Type B pancreatic cell (in vitro differentiated cells): ENCODE measurements at places on chromosomes 2 and 18. TPM values are rescaled to one million over a fixed set of nuclear protein-coding genes. Genes with fewer than 3 reads are reported as not detected.
A peak's percentile ranks its signal among the peaks of the same experiment; 100 is the strongest.

GRCh38 chr2:199940373-199940772, 14.9 kb downstream of the TYW5 start:
- no peak for DNase-seq

DNA sequence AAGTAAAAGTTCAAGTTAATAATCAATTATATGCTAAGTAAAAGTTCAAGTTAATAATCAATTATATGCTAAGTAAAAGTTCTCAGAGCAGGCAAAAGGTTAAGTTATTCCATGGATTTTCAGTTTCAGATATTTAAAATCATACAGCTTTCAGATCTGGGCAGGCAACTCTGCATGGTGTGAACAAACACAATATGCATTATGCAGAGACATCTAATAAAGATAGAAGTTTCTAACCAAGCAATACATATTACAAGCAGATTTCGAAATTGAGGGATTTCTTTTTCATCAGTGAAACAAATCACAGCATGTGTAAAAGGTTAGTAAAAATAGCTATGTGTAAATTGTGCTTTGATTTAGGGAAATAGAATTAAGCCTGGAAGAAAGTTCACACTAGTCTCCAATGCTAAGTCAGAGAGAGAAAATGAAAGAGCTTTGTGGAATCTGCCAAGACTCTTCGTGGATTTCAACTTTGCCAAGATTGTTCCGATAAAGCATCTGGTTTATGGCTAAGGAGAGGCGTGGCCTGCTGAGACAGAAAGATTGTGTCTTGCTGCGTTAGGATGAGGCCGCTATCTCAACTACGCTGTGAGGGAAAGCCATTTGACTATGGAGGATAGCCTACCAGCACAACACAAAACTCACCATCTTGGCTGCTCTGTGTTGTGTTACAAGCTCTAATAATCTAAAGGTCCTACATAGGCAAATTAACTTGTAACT, 60.1 kb upstream of the SLC16A14 start:
- DNase-seq = no peak

GRCh38 chr2:27752551-27753237, 18.8 kb upstream of the MRPL33 start:
- no peak for DNase-seq

DNA sequence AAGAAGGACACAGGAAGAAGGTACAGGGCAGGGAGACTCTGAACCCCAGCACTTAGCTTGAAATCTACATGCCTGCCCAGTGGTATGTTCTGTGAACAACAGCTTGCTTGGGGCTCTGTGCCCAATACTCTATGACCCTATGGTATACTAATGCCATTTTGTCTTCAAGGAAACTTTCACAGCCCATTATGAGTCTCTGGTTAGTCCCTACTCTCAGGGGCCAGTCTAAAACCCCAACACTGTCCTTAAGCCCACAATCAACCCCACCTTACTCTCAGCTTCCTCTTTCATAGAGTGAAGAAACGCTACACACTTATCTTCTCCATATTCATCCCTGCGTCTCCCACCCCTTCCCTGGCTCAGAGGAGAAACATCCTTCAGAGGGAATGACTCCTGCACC, 16.0 kb downstream of the NEB start:
- no peak for DNase-seq

- peak; percentile 22 for DNase-seq
These were observed 29.4 kb downstream of the NGEF start for GRCh38 chr2:232983669-232984140.

CKAP2L gene
- total RNA-seq = 9.7 and 25.4 TPM in 2 replicates

SERPINB12 gene
- total RNA-seq = 15.5 and 22.3 TPM in 2 replicates

WNT10A gene
- 5.5 and 31.8 TPM in 2 replicates for total RNA-seq
